ENCODE measurements at places on chromosomes 12 and 14.

DNA sequence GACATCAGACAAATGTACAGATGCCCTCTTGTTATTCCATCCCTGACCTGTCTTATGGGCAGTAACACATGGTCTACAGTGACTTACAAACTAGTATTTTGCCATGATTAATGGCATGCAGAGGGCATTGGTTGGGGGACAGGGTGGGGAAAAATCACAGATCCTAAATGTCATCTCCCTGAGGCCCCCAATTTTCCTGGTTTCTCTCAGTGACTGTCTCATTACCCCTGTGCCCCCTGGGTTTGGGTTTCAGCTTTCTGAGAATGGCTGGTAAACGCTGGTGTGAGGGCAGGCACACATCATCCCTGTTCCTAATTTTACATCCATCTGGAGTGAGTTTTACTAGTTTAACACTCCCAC, 10.1 kb downstream of the KRT76 start:
- no peak for DNase-seq

- no peak for DNase-seq
These were observed 73.8 kb upstream of the DCN start for GRCh38 chr12:91256411-91256810.

DNA sequence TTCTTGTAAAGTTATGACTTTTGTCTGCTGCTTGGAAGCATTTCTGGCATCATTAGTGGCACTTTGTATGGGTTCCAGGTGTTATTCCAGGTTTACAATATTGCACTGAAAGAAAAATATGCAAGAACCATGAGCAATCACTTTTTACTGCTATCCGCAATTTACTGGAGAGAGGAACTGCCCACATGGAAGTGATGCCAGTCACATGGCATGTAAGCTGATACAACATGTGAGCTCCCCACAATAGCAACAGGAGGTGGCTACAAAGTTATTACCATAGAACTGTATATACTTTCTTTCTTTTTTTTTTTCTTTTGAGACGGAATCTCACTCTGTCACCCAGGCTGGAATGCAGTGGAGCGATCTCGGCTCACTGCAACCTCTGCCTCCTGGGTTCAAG, 1012.1 kb downstream of the BCL11B start:
- DNase-seq = no peak

DNA sequence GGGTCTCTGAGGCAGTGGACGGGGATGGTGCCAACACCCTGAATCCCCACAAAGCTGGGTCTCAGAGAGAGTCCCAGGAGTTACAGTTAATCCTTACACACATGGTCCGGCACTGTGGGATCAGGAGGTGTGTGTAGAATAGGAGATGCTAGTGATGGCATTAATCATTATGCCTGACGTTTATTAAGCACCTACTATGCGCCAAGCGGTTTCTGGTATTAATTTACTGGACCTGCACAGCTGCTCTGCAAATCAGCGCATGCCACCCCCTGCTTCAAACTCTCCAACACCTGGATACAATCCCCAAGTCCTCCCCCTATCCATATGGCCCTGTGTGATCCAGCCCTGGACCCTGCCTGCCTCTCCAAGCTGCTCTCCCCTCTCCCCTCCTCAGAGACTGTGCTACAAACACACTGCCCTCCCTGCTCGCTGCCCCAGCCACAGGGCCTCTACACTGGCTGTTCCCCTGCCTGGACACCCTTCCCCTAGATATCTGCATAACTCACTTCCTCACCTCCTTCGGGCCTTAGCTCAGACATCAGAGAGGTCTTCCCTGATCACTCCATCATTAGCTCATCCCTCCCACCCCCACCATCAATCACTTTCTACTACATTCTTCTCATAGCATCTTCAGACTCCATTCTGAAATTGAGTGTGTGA, 86.0 kb downstream of the RFLNA start:
- DNase-seq = no peak

DNA sequence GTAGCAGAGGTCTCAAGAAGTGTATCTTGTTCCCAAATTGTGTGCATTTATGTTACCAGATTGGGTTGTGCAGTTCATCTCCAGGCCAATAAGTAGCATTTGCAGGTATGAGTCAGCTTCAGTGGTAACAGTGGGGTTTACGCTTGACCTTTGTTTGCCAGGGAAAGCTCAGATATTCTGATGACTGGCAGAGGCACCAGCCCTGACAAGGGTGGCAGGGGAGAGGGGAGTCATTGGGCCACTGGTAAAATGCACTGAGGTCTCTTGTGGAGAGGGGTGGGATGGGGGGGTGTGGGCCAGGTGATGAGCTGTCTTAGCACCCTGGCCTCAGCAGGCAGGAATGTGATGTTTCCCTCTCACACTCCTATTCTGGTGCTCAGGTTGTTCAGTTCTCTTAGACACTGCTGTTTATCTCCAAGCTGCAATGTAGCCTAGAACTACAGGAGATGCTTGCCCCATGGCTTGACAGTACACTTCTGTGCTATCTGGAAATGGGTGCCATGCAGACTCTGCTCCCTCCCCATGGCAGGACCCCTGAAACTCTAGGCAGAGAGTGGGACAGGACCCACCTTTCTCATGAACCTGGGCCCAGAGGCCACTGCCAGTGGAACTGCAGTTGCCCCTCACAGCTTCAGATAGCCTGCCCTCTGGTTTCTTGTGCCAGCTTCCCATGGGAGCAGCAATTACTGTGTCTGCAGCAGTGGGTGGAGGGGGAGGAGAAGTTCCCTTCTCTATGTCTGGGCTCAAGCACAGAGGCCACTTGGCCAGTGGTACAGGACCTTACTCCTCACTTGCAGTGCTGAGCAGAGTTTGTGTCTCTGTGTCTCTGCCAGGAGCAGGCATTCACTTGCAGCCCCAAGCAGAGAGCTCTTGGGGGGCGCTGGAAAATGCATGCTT, 31.9 kb downstream of the USP15 start:
- no peak for DNase-seq

DNA sequence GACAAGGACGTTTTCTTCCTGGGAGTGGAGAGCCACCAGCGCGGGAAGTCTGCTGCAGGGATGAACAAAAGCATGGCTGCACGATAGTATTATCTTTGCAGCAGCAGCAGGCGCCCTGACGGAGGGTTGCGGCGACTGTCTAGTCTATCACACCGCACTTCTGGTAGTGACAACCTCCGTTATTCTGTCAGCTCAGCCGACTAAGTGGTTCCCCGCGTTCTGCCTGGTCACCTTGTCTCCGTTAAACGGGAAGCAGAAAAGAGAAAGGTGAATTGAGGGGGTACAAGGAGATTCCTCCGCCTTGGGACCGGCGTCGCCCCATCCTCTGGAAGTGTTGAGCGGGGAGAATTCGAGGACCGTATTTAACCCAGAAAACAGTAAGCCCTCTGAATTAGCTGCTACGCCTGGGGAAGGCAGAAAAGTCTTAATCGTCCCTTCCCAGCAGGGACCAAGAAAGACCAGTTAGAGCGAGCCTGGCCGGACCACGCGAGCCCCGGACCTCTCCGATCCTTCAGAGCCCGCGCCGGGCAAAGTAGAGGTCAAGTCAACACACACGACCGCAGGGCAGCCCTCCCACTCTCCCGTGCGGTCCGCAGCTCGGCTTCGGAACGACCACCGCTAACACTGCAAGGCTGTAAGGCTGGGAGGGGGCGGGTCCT, 536 bp upstream of the DAAM1 start:
- no peak for DNase-seq

DNA sequence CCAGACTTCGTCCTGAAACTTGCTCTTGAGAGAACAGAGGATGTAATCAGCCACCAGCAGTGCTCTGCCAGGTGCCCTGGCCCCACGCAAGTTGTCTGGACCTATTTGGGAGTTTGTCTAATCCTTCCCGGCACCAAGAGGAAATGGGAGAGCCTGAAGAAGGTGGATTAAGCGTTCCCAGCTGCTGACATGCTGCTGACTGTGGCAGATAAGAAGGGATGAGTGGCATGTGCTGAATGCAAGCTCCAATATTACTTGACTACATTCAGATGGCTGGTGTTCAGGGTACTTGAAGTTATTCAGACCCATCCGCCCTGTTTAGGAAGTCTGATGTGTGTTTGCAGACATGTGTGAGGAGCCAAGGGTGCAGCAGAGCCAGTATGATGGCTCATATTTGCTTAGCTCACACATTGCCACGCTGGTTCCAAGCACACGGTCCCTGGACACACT, 440.6 kb upstream of the CCDC196 start:
- no peak for DNase-seq

DNA sequence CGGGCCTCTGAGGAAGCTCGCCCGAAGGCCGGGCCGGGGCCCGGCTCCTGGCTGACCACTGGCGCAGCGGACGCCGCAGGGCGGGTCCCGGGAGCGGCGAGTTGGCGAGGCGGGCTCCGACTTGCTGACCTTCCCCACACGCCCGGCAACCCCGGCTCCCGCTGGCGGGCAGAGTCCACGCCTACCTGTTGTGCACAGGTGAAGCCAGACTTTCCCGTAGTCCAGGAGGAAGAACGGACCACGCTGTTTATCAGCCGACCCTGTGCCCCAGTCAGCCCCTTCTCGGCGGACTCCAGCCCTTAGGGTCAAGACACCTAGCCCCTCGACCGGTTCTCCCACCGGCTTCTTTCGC, 407 bp downstream of the HEATR5A start:
- DNase-seq = peak; percentile 81

- DNase-seq = no peak
These were observed 271.2 kb upstream of the NAV3 start for GRCh38 chr12:77559400-77560074.

Data from RWPE2 (cell line).